ENCODE measurements at places on chromosomes 1 and 21. TPM values are rescaled to one million over a fixed set of nuclear protein-coding genes. Genes with fewer than 3 reads are reported as not detected.

ROR1 gene
- not detected for total RNA-seq

BCAR3 gene
- total RNA-seq, result 0.89 TPM

- no peaks in the 10 kb centered on the region for H3K27me3 ChIP-seq
- H3K27ac ChIP-seq, result no peak overlapping the region
- no peaks in the 10 kb centered on the region for H3K36me3 ChIP-seq
- DNase-seq, result no peak
- H3K4me3 ChIP-seq, result no peak overlapping the region
Observed at GRCh38 chr1:61457526-61458040, 267.4 kb downstream of the TM2D1 start.

DNA sequence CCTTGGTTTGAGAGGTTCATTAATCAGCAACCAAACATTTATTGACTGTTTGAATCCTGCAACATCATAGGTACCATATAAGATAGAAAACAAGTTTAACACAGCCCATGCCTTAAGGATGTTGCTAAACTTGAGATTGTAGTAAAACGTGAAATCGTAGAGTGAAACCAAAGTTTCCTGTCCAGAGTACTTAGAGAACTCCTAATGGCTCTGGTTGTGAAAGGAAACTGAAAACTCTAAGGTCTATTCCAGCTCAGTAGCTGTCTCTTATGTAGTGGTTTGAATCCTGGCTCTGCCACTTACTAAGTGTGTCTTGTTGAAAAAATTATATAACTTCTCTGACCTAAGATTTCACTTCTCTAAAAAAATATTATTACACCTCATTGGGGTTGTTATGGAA is 310.9 kb downstream of the NTNG1 start:
- H3K27ac ChIP-seq, result no peak overlapping the region
- H3K4me1 ChIP-seq, result no peaks in the 10 kb centered on the region

INKA2 gene
- total RNA-seq, result 5.6 TPM

GRCh38 chr1:111861523-111861922 is 105.8 kb downstream of the DDX20 start:
- no peak overlapping the region for H3K27ac ChIP-seq
- no peak for DNase-seq
- no peak overlapping the region for H3K4me3 ChIP-seq
- no peaks in the 10 kb centered on the region for H3K27me3 ChIP-seq
- H3K4me1 ChIP-seq, result no peaks in the 10 kb centered on the region

GRCh38 chr1:86409416-86410021 is 13.4 kb upstream of the ODF2L start:
- H3K27me3 ChIP-seq, result no peaks in the 10 kb centered on the region
- no peaks in the 10 kb centered on the region for H3K4me1 ChIP-seq
- no peak overlapping the region for H3K27ac ChIP-seq
- no peaks in the 10 kb centered on the region for H3K36me3 ChIP-seq
- H3K4me3 ChIP-seq, result no peak overlapping the region
- no peak for DNase-seq
